Liver (tissue), 10 donors: ENCODE measurements at places on chromosomes 12 and 14. TPM values are rescaled to one million over a fixed set of nuclear protein-coding genes. Genes with fewer than 3 reads are reported as not detected.

Gene FITM1
- 11.9 TPM for polyA plus RNA-seq

Gene NAV3
- polyA plus RNA-seq = 0.22 TPM

Gene KRT8
- polyA plus RNA-seq = 225 TPM

Gene GRIN2B
- 0.01 TPM for polyA plus RNA-seq

Gene RALGAPA1
- 13.0 TPM for polyA plus RNA-seq

Gene LRRIQ1
- polyA plus RNA-seq = not detected

Gene FAM186B
- polyA plus RNA-seq = 0.33 TPM

Gene LRRC10
- polyA plus RNA-seq = not detected

Gene OS9
- polyA plus RNA-seq = 280 TPM

Gene CLEC14A
- polyA plus RNA-seq = 7.0 TPM

Gene FAM161B
- polyA plus RNA-seq = 0.96 TPM

Gene FOXA1
- 13.0 TPM for polyA plus RNA-seq

Gene SLCO1B3
- polyA plus RNA-seq = 260 TPM

Gene PRIM1
- 2.7 TPM for polyA plus RNA-seq

Gene NINJ2
- polyA plus RNA-seq = 15.9 TPM

Gene APOF
- polyA plus RNA-seq = 335 TPM

Gene CCDC196
- polyA plus RNA-seq = 11.4 TPM

Gene RND1
- polyA plus RNA-seq = 8.5 TPM

Gene PRB2
- polyA plus RNA-seq = not detected
